ENCODE measurements at places on chromosomes 4 and X.

GRCh38 chr4:13704035-13704434, 76.5 kb upstream of the BOD1L1 start:
- no peak for DNase-seq

GRCh38 chr4:145417348-145418130, 64.1 kb upstream of the SMAD1 start:
- DNase-seq = no peak

GRCh38 chrX:19243431-19243830, 100.3 kb upstream of the PDHA1 start:
- no peak for DNase-seq

- DNase-seq = no peak
Measured at GRCh38 chr4:109432696-109433095, 919 bp upstream of the SEC24B start.
